CD4-positive, alpha-beta T cell treated with Interleukin-10 for 1 hour (primary cell): ENCODE measurements at places on chromosomes 1 and 21.

DNA sequence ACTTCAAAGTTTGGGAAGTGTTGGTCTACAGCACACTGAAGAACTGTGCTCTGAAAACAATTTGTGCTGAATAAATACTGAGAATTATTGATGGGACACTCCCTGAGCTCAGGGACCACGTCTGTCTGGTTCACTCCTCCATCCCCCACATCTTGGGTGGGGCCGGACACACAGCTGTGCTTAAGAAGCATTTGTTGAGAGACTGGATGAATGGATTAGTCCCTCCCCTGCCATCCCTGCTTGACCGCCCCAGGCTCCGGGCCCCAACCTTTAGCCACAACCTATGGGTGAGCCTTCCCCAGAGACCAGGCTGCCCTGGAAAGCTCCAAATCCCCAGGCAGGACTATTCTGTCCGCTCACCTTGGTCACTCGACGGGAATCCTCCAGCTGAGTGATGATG lies 7.5 kb downstream of the TRIM63 start:
- no peak for DNase-seq

GRCh38 chr1:25673962-25674806 lies 57.6 kb downstream of the MAN1C1 start:
- no peak for DNase-seq

GRCh38 chr1:182293119-182293589 lies 98.4 kb downstream of the GLUL start:
- DNase-seq = no peak

GRCh38 chr1:19478322-19478721 lies 7.0 kb downstream of the CAPZB start:
- no peak for DNase-seq

DNA sequence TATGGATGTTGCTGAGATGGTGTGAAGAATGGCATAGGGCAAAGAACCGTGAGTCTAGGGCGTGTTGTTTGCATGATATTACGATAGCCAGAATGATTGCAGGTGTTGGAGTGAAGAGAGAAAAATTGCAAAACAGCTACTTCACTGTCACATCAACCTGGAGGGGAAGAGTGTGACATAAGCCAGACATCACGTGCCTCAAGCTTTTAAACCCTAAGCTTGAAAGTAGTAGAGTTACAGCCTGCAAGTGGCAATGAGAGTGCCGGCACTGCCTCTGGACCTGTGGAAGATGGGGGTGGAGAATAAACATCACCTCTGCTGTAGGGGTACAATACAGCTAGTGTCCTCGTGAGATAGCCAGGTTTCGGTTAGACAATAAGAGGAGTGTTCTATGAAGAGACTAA lies 11.1 kb downstream of the EEIG2 start:
- DNase-seq = no peak

DNA sequence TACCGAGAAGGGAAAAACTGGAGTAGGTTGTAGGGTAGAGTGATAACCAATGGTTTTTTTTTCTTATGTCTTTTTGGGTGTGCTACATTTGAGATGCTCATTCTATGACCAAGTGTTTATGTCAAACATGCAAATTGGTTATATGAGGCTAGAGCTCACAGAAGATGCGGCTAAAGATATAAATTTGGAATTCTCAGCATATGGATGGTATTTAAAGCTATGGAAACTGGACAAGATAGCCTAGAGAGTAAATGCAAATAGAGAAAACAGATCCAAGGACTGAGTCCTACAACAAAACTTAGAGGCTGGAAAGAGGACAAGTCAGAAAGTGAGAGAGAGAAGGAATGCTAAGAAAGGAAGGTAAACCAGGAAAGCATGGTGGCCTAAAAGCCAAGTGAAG lies 7.4 kb downstream of the GDAP2 start:
- DNase-seq = no peak
